Daoy (cell line): ENCODE measurements at places on chromosomes 2 and 18. TPM values are rescaled to one million over a fixed set of nuclear protein-coding genes. Genes with fewer than 3 reads are reported as not detected.
A peak's percentile ranks its signal among the peaks of the same experiment; 100 is the strongest.

DNA sequence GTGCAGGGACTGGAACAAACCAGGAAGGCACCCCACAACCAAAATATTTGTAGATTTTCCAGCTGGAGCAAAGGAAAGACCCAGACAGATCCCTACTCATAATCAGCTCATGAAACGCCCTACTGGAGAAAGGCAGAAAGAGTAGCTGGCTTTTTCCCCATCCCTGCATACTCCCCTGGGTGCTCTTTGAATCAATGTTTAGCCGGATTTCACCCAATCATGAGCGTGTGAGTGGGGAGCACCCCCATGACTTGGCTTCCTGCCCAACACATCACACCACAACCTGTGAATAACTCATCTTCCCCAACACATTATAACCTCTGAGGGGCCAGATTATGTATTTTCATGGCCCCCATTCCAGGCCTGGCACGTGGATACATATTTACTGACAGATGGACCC lies 35.1 kb upstream of the SLC14A1 start:
- DNase-seq, result peak; percentile 12

GRCh38 chr18:11541179-11541578 lies 68.2 kb upstream of the SLC35G4 start:
- DNase-seq, result no peak

- DNase-seq, result no peak
Measured at GRCh38 chr2:1594373-1595171, 149.7 kb downstream of the PXDN start.

- peak; percentile 60 for DNase-seq
Measured at GRCh38 chr2:48114256-48114655, 208.0 kb upstream of the FBXO11 start.

- no peak for DNase-seq
Measured at GRCh38 chr2:112149194-112149593, 11.0 kb downstream of the FBLN7 start.

GRCh38 chr18:579238-579637 lies 942 bp upstream of the CETN1 start:
- DNase-seq, result no peak

DNA sequence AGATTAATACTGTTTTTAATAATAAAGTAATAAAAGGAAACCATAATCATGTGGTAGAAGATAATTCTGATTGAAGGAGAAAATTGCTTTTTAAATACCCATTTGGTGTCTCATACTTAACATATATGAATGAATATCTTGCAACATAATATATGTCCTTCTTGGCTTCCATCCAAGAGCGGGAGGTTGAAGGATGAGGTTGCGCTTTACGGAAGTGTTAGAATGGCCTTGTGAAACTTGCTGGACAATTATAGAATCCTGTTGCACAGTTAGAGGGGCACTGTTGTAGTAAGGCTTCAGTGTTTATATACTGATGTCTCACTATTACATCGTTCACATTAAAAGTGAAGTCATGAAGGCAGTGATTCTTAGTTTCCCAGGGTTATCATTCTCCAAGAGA lies 9.4 kb downstream of the INSIG2 start:
- DNase-seq, result no peak

- DNase-seq, result no peak
Measured at GRCh38 chr2:68108120-68108519, 45.3 kb upstream of the C1D start.

GRCh38 chr2:203669820-203670219 lies 36.6 kb upstream of the CD28 start:
- no peak for DNase-seq

DNA sequence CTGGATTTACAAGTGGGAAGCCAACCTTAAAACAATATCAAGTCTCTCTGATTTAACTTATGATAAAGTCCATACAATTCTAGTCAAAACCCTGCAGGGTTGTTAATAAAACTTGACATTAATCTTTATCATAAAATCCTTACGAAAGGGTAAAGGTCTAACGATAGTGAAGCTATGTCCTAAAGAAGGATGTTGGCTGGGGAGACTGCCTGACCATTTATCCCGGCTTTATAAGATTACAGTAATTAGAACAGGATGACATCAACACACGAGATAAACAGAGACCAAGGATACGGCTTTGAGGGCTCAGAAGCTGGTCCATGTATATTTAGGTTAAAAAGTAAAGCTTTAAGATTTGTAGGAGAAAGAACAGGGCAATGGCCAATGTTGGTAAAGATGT lies 189.0 kb upstream of the COPS8 start:
- DNase-seq, result no peak

GRCh38 chr2:177771191-177771590 lies 301.4 kb downstream of the PDE11A start:
- peak; percentile 42 for DNase-seq

DNA sequence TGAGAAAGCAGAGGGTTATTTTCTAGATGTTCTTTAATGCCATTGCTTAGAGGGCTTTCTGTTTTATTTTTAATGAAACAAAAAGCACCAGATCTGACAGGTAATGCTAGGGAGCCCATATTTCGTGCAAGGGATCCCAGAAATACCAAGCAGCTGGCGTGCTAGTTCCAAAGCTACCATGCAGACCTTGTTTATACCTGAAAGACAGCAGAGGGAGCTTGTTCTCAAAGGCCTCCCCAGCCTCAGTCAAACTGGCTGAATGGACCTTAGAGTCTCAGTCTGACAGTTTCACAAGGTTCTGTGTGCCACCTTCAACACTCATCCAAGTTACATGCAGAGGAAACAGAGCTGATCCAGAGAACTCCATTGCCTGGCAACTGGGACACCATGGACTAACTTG lies 48.6 kb downstream of the GALNT14 start:
- no peak for DNase-seq

DNA sequence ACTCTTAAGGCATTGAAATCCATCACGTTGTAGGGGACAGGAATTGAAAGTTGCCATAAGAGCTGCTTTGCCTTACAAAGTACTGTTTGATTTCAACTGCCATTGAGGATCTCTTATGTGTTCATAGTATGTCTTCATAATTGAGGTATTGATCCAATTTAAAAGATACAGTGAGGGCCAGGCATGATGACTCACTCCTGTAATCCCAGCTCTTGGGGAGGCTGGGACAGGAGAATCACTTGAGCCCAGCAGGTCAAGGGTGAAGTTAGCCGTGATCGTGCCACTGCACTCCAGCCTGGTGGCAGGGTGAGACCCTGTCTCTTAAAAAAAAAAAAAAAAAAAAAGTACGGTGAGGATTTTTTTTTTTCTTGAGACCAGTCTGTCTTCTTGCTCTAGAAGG lies 91.7 kb upstream of the EML6 start:
- no peak for DNase-seq

INO80D gene
- total RNA-seq, result 3.2 and 3.3 TPM in 2 replicates

FEV gene
- 0.34 TPM in 1 of 2 replicates, not detected in the other for total RNA-seq

COL4A3 gene
- total RNA-seq, result 0.06 TPM in 1 of 2 replicates, not detected in the other

CYP27C1 gene
- 0.34 and 0.83 TPM in 2 replicates for total RNA-seq

GAREM1 gene
- 1.5 and 2.2 TPM in 2 replicates for total RNA-seq

CGREF1 gene
- 3.4 and 8.6 TPM in 2 replicates for total RNA-seq

KIDINS220 gene
- 16.6 and 19.6 TPM in 2 replicates for total RNA-seq

GAD1 gene
- 8.6 and 11.7 TPM in 2 replicates for total RNA-seq

OTX1 gene
- 0.17 TPM in 1 of 2 replicates, not detected in the other for total RNA-seq

USP34 gene
- total RNA-seq, result 51.6 and 56.5 TPM in 2 replicates

M1AP gene
- not detected in 2 replicates for total RNA-seq

CD28 gene
- not detected in 2 replicates for total RNA-seq
